ENCODE measurements at places on chromosomes 2 and 18.

DNA sequence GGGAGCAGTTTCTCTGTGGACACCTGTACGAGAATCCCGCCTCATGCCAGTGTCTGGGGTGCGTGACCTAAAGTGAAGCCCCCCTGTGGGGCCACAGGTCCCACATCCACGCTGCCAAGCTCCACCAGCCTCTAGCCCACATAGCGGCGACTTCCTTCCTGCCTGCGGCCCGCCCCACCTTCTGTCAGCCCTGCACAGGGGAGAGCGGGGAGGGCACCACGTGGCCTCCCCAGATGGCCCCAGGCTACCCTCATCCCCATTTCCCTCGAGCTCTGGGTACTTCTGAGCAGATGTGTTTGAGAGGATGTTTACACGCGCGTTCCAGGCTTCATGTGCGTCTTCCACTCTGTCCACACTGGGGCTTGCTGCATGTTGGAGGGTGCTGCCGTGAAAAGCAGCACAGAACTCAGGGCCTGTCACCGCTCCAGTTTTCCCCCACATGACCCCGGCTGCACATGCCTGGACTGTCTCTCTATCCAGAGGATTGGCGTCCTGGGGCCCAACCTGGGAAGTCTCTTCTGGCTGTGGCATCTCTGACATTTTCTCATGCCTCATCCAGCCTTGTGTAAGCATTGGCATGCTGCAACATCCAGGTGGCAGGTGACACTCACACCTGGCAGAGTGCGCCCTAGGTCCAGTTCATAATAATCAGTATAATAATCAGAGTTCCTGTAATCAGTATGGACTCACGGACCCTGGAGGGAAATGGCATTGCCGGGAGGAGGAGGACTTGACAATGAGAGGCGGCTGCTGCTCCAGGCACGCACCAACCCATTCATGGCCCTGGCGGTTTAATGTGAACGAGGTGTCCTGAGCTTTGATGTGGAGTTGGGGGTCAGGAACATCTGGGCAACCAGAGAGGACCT lies 146.3 kb upstream of the TWIST2 start:
- no peak for DNase-seq

DNA sequence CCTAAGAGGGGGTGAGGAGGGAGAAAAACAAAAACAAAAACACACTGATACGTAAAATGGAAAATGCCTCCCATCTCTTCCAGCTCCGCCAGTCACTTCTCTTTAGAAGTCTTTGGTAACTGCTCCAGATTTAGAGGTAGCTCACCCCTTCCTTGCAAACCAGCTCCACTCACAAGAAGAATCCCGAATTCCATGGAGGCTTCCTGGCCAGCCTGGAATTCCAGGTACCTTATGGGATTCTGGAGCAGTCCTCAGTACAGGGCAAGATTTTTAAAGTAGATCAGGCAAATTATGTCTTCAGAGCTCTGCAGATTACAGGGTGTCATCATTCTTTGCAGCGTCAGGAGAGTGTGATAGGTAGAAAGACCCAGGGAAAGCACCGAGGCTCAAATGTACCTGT lies 4.8 kb downstream of the STON1 start:
- no peak for DNase-seq

DNA sequence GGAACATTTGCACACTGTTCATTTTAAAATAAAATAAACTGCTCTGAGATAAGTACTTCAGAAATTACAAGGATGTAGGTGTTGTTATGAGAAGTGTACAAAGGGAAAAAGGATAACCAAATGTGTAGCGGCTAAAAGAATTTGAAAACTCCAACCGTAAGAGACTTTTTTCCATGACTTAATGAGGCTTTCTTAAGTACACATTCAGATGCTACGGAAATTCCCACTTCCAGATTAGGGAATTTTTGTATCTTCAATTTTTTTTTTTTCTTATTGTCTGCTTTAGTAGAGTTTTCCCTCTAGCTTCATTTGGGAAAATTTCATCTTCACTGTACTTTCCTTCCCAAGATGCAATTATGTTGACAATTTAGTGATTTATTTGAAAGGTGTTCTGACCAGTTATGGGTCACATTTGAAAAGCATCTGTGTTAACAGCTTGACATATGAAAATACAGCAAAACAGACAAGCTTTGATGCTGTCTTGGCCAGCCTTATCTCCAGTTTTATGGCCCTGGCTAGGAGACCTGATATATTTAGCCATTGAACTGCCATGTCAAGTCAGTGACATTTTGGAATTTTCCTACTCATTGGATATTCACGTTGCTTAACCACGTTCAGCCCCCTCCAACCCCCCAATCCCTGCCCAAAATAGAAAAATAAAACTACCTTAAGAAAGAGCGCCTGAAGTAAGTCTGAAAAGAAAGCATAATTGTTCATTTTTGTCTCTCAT lies 105.6 kb downstream of the FEZ2 start:
- no peak for DNase-seq

DNA sequence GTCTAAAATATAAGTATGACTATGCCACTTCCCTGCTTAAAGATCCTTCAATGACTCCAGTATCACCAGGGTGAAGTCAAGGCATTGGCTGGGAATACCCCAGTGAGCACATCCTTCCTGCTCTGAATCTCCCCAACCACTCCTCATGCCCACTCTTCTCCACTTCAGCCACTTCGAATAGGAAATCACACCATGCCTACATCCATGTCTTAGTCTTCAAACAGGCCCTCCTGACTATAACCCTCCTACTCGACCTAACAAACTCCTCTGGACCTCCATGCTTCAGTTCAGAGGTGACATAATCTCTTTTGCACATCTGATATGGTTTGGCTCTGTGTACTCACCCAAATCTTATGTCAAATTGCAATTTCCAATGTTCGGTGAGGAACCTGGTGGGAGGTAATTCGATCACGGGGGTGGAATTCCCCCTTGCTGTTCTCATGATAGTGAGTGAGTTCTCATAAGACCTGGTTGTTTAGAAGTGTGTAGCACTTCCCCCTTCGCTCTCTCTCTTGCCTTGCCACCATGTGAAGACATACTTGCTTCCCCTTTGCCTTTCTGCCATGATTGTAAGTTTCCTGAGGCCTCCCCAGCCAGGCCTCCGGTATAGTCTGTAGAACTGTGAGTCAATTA lies 87.8 kb upstream of the TFCP2L1 start:
- no peak for DNase-seq

DNA sequence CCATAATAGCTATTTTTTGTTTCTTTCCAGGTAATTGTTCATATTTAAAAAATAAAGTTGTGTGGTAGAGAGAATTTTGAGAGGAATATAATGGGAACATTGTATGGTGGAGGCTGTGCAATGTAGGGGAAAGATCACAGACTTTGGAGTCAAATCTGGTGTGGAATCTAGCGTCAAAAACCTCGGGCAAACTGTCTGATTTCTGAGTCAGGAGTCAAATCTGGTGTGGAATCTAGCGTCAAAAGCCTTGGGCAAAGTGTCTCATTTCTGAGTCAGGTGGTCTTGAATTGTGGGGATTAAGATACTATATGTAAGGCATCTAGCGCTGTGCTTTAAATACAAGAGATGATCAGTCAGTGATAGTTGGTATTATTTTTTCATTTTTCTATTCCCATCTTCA lies 5.1 kb downstream of the PTPN4 start:
- DNase-seq, result no peak

DNA sequence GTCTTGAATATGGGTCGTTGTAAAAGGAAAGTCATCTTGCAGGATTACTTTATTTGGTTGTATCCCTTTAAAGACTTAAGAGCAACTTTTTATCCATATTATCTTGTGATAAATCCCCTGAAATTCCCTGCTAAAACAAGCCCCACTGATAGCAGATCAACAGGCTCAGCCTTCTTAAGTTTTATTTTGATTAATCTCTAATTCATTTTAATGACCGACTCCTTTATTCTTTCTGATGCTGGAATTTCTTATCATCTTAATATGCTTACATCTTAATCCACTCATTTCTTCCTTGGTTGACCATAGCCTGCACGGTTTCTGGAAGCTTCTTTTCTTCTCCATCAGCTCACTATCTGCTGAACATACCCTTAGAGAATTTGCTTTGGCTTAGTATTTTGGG lies 188.5 kb upstream of the CCDC68 start:
- no peak for DNase-seq

- no peak for DNase-seq
Observed at GRCh38 chr2:197668296-197668695, 7.1 kb downstream of the RFTN2 start.

DNA sequence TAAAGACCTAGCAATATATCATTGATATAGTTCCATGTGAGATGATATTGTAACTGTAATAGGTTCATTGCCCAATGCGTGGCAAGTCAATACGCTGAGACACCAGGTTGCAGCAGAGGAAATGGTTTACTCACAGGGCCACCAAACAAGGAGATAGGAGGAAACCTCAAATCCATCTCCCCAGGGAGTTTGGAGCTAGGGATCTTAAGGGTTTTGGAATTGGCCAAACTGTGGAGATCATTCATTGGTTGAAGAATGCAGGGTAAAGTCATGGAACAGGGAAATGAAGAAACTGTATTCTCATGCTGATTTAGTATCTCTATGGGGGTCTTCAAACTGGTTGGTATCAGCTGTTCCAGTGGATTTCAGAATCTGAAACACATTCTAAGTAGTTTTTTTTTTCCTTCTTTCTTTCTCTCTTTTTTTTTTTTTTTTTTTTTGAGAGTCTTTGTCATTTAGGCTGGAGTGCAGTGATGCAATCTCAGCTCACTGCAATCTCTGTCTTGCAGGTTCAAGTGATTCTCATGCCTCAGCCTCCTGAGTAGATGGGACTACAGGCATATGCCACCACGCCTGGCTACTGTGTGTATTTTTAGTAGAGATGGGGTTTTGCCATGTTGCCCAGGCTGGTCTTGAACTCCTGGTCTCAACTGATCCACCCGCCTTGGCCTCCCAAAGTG lies 30.7 kb upstream of the PPM1B start:
- no peak for DNase-seq

- DNase-seq, result no peak
Observed at GRCh38 chr2:204453730-204454167, 91.5 kb upstream of the PARD3B start.

DNA sequence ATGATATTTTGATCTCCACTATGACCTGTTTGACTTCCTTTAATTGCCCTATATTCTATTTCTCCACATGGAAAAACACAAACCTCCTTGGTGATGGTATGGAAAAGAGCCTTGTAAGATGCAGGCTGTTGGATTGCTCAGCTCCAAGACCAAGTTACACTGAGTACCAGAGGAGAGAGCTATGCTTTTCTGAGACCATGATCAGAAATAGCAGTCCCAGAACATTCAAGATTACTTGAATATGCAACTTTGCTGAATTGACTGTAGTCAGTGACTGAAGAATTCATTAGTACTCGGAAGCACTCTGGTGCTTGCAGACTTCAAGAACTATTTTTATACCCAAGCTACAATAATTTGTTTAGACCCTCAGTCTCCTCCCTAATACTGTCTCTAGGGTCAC lies 310.6 kb upstream of the FSIP2 start:
- no peak for DNase-seq

- no peak for DNase-seq
Observed at GRCh38 chr2:172280571-172281361, 146.6 kb upstream of the ITGA6 start.

GRCh38 chr2:232455426-232456255 lies at the start of gene ALPI:
ALPI (plus strand) TSS chr2:232456153; CDS start chr2:232456200, 47 bp downstream.
- DNase-seq, result no peak

DNA sequence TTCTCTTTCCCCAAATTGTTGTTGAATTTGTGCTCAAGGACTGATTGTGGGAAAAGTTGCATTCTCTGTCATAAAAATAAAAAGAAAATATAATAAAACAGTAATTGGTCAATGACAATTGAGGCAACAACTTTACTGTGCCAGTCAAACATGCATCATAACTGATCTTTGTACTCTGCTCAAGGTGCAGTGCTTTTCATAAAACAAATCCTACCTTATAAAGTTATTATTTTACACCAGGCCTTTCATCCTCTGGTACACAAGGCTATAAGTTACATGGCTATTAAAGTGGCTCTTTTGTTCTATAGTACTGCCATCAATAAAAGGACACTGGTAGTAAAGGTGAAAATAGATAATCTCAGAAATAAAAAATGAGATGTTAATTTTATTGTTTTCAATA lies 761.9 kb downstream of the SATB2 start:
- DNase-seq, result no peak

GRCh38 chr2:96788442-96789244 lies 27.4 kb upstream of the CNNM3 start:
- no peak for DNase-seq

- DNase-seq, result no peak
Observed at GRCh38 chr2:209864716-209865295, 93.2 kb downstream of the UNC80 start.

- no peak for DNase-seq
Observed at GRCh38 chr2:29267720-29268119, 152.5 kb downstream of the CLIP4 start.

DNA sequence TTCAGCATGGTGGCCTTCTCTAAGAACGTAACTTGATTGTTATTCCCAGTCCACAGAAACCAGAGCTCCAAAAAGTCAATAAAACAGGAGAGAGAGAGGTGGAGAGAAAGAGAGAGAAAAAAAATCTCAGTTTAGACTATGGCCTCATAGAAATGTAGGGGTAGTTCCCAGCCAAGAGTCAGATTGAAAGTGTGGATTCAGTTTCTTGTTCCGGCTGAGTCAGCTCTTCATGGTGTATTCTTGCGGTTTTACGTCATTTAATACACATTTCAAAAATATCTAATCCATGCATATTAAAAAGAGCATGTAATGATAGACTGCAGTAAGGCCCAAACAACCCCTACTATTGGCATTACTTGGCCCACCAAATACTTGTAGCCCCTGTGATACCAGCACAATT lies 303.9 kb downstream of the ETAA1 start:
- DNase-seq, result no peak

All from stimulated activated CD4-positive, alpha-beta T cell treated with anti-CD3 and anti-CD28 coated beads, TNF-alpha, amount 100 ng/mL, for 48 hours (primary cell).